H1 (cell line): ENCODE measurements at places on chromosomes 2 and 18.

- no peak for DNase-seq
Measured at GRCh38 chr18:25360301-25360899, 8.4 kb upstream of the ZNF521 start.

DNA sequence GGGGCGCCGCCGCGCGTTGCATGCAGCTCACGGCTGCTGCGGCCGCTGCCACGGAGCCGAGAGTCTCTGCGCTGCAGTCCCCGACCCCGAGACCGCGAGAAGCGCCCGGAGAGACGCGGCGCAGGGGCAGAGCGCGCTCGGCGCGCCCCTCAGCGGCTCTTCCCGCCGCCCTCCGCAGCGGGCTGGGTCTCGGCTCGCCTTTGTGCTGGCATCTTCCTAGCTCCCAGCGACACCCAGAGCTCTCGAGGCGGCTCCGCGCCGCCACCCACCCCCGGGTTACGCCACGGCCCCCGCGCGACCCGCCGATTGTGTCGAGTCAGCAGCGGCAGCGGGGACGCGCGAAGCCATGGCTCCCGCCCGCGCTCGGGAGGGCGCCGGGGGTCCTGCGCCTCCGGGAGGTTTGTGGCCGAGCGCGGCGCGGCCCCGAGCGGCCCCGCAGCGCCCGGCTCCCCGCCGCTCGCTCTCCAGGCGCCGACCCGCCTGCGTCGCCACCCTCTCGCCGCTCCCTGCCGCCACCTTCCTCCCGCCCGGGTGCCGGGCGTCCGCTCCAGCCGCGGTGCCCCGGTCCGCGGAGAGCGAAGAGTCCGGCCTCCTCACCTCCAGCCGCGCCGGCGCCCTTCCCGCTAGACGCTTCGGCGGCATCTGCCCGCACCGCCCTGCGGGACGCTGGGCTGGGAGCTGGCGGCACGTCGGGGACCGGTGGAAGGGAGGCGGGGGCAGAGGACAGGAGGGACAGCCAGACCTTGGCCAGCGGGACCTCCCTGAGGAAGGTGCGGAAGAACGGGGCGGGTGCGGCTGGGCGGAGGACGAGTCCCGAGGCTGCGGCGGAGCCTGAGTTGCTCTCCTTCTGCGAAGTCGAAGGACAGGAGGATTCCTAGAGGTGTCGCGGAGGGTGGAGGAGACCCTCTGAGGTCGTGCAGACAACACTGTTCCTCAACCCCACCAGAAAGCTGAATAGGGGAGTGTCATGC is 46.3 kb upstream of the CCDC150 start:
- peak; percentile 77 for DNase-seq

DNA sequence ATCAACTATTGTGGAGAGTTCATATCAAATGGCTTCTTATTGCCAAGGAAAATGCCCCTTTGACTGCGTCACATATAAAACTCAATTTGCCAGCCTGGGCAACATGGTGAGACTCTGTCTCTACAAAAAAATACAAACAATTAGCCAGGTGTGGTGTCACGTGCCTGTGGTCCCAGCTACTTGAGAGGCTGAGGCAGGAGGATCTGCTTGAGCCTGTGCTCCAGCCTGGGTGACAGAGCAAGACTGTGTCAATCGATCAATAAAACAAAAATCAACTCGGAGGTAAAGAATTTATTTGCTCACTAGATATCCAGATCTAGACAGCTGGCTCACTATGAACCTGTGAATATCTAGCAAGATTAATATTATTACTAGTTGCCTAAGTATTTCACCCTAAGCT is 1.7 kb upstream of the ZCCHC2 start:
- DNase-seq = no peak

DNA sequence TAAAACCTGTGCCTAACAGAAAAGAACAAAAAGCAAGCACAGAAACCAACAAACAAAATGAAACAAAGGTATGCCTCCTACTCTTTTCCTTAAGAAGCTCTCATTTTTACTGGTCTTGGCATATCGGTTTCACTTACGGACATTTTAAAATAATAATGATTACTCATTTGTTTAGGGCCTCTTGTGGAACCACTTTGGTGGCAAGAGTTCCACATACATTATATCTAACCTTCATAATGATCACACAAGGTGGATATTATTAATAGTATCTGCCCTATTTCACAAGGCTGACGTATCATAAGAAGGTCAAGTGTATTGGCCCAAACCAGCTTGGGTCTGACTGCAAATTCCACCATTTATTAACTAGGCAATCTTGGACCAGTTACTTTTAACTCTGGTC is 304.7 kb downstream of the TCF4 start:
- DNase-seq = no peak
